Glutamatergic neuron (in vitro differentiated cells): ENCODE measurements at places on chromosomes 11 and 22. TPM values are rescaled to one million over a fixed set of nuclear protein-coding genes. Genes with fewer than 3 reads are reported as not detected.
A peak's percentile ranks its signal among the peaks of the same experiment; 100 is the strongest.

- peak; percentile 56 for DNase-seq
Observed at GRCh38 chr11:47616726-47617416, 22.7 kb upstream of the C1QTNF4 start.

DNA sequence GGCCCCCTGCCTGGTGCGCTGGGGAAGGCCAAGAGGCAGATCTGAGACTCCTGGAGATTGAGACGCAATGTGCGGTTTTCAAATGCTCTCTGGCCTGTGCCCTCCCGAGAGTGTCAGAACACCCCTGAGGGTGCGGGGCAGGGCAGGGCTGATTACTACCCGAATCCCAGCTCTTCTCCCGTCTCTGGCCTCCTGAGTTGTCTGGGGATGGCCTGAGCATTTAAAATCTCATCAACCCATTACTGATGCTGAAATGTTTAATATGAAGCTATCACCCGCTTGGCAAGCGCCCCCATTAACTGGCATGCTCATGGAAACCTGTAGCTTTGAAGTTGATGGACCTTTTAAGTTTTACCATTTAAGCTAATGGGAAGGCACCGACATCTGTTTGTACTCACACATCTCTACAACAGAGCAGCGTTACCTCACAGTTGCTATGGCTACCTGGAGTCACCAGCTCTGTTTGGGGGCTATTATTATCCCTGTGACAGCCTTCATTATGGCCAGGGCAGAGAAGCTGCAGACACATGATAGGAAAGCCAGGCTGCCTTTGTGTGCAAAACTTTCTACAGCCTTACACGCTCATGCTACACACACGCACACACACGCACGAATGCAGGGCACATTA is 3.6 kb upstream of the MB start:
- no peak for DNase-seq

GRCh38 chr22:23168391-23169042 is 11.8 kb upstream of the BCR start:
- peak; percentile 41 for DNase-seq

- DNase-seq: no peak
Observed at GRCh38 chr11:10823152-10823579, 14.4 kb upstream of the EIF4G2 start.

GRCh38 chr11:113363996-113364641 is 23.5 kb upstream of the ANKK1 start:
- no peak for DNase-seq

DNA sequence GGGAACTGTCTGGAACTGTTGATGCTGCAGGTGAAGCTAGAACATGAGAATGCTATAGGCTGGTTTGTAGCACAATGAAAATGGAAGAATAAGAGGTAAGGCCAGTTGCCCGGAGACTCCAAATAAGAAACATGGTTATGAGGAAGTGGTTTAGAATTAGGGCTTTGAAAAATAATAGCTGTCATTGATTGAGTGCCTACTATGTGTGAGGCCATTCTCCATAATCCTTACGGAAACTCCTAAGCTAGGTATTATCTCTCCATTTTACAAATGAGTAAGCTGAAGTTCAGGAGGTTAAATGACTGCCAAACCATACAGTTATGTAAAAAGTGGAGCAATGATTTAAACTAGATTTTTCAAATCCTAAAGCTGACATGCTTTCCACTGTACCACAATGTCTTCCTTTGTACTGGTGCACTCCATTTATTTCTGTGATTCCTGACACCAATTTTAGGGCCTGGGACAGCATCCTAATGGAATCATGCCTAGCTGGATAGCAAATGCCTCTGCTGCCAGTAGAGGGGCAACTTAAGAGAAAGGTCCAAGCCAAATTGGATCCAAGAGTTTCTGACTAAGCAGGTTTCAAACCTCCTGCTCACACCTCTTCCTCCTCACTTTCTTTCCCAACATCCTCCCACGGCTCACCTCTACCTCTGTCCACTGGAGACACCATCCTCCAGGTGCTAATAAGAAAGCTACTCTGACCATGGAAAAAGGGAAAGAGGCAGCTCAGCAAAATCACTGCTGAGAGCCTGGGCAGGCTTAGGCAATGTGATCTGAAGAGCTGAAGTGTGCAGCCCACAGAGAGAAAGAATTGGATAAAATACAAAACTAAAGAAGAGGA is 46.9 kb upstream of the PICALM start:
- DNase-seq: no peak

- DNase-seq: no peak
Observed at GRCh38 chr11:65575568-65576231, at the start of gene EHBP1L1. Gene EHBP1L1 (plus strand): TSS chr11:65576053. CDS start chr11:65576303, 250 bp downstream.

DNA sequence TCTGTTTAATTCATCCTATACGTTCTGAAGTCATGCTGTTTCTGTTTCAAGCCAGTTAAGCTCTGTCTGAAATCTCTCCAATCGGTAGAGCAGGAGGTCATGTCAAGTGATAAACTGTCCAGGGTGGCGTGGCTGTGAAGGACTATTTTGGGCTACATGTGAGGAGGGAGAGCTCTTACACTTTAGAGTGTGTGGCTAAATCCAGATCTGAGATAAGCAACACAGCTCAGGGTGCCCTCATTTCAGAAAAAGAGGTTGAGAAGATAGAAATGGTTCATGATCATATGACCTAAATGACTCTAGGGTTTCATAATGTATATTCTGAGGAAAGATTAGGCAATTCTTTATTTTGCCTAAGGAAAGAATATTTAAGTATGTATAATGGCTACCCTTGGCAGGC is 8.4 kb downstream of the BLID start:
- no peak for DNase-seq

DNA sequence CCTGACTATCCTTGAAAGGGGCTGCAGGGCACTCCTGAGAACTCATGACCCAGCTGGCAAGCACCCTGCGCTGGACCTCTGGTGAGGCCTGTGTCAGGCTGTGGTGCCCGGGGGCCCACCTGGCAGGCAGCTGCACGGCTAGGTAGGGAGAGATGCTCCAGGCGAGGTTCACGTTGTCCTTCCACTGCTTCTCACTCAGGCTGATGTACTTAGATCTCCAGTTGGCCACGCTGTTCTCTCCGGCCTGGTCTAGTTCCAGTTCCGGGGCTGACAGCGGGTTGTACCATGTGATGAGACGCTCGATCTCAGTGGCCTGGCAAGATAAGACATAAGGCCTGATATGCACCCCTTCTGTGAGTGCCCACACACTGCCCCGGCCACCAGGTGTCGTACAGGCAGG is 44.7 kb upstream of the SERPIND1 start:
- no peak for DNase-seq

- DNase-seq: no peak
Observed at GRCh38 chr11:105670811-105671210, 60.9 kb downstream of the GRIA4 start.

DNA sequence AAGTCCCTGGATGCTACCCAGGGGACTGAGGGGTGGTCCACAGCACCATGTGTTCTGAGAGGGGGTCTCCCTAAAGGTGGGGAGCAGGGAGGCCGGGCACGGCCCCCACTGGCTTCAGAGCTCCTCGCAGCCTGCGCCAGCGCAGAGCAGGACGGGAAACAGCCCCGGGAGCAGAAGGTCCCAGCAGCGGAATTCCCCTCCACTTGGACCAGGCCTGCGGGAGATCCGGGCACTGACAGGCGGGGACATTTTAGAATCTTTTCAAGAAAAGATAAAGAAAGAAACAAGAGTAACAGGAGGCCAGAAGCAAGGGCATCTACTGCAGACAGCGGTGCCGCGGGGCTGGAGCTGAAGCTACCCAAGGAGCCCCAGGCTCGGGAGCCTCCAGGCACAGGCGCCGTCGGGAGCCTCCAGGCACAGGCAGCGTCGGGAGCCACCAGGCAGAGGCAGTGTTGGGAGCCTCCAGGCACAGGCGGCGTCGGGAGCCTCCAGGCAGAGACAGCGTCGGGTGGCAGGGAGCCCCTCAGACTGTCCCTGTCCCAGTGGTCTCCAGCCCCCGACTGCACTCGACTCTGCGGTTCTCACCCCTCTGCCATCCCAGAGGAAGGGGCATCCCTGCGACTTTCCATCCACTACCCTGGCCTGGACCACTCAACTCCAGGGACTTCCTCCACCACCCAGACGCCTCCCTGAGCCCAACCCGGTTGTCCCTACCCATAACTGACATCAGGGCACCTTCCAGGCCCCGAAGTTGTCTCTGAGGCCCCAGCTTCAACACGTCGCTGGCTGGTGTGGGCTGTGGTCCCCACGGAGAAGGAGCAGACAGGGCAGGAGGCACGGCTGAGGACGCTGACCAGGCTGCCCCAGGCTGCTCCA is 211.1 kb downstream of the BRD1 start:
- no peak for DNase-seq

DNA sequence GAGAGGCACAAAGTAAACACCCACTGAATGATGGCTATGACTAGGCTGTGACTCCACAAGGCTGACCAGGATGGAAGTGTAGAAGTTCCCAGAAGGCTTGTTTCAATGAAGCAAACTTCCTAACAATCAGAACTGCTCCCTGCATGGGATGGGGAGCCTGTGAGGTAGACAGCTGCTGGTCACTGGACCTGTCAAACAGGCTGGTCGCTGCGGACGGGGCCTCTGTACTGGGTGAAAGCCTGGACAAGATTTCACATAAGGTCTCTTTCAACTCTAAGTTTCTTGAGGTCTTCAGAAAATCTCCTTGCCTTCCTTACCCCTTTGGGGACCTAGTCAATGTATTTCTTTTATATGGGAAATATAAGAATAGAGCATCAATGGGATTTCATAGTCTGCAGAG is 438.2 kb downstream of the BUD13 start:
- DNase-seq: no peak

DNA sequence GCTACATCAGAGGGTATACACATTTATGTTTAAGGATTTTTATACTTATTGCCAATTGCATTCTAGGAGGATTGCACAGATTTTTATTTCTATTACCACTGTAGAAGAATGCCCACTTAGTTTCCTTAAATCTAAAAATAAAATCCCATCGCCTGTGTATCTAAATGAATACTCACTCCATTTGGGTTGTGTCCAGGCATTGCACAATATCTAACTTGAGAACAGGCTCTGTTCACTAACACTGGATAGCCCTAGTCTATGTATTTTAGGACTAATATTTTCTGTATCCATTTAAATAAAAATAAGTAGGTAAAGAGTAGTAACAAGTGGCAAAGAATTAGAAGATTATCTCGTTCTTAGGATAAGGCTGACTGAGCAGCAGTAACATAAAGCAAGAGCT is 4.1 kb downstream of the C11orf52 start:
- DNase-seq: no peak

GRCh38 chr22:44586999-44587736 is 89.1 kb upstream of the RTL6 start:
- no peak for DNase-seq

DNA sequence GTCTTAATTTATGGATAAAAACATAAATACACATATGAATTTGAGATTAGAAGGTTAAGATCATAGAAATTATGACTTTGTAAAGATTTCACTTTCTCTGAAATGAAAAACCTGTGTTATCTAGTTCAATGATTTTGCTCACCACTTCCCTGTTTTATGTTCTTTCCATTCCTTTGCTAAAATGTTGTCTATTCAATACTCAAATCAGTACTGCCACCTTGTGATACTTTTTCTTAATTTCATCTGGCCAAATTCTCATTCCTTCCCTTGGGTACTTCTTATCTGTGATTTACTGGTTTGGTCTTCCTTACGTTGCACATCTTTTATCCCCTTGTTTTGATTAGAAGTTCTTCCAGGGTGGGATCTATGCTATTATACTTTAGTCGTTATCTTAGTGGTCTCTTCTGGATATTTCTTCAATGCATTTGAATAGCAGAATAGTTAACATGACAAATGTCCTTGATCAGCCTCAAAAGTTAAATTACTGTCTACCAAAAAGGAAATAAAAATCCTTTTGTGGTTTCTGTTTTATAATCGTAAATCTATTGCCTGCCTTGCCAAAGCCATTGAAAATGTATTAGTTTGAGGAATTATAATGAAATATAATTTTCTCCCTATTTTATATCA is 197.0 kb downstream of the PGR start:
- DNase-seq: no peak

DNA sequence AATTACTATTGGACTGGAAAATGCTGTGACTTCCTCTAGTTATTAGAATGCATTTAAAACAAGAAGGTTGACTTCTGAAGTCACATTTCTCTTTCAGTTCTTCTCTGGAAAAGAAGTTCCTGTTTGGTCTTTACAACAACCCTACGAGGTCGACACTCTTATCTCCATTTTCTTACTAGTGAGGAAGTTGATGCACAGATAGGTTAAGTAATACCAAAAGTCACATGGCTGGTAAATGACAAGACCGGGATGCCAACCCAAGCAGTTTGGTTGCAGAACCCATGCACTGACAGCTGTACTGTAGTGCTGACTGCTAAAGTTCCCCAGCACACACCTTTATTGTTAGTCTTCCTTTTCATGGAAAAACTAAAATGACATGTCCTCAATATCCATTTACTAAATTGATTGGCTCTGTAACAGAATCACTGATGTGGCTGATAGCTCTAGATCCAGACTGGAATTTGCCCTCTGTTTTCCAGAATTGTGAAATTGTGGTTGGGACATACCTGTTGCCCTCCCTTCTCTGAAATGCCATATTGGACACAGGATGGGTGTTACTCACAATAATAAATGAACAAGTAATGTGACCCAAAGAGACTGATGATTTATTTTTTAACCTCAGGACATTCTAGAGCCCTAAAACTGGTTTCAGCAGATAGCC is 9.4 kb upstream of the TECTA start:
- no peak for DNase-seq

DNA sequence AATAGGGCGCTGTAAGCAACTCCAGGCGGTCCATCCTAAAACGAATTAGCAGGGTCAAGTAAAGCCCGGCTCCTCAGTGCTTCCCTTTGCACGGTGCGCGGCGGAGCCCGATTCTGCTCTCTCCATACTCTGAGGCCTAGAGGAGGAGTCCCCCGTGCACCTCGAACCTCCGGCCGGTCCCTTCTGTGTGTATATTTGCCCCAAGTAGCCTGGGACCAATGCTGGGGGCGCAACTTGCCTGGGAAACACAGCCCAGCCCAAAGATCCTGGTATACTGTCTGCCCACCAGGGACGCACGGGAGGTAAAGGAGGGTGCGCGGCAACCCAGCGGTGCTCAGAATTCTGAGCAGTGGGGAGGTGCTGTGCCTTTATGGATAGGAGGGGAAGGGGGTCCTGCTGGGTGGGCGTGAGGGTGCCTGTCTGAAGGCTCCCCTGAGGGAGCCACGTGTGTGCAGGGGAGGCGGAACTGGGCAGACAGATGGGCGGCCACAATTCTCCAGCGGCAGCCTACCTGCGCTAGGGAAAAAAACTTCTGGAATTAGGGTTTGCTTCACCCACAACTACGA is 4.8 kb upstream of the TBX1 start:
- no peak for DNase-seq

LARGE1 gene
- total RNA-seq: 81.2 TPM

P2RX6 gene
- total RNA-seq: 1.5 TPM

BRSK2 gene
- 207 TPM for total RNA-seq

HORMAD2 gene
- not detected for total RNA-seq

SCGB1C1 gene
- not detected for total RNA-seq

NXPE2 gene
- not detected for total RNA-seq

E2F8 gene
- total RNA-seq: 0.34 TPM

SPTBN2 gene
- total RNA-seq: 371 TPM
